Esophagus squamous epithelium (tissue), 5 donors: ENCODE measurements at places on chromosomes 7 and 10.

DNA sequence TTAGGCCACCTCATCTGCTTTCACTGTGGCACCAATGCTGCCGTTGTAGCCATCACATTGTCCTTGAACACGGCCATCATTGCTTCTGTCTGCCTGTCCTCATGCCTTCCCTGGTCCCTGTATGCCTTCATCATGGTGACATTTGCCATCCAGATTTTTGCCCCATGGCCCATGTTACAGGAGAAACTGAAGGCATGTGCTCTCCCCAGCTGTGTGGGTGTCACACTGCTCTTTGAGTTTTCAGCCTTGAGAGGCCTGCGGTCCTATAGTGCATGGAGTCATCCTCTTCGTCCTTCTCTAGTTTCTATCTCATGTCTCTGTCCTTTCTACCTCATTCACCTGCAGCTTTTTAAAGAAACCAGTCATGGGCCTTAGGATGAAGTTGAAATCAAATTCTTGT, 6.2 kb upstream of the SLC26A3 start:
- no peak for DNase-seq

GRCh38 chr7:37666026-37666799, 17.4 kb upstream of the GPR141 start:
- DNase-seq = no peak

DNA sequence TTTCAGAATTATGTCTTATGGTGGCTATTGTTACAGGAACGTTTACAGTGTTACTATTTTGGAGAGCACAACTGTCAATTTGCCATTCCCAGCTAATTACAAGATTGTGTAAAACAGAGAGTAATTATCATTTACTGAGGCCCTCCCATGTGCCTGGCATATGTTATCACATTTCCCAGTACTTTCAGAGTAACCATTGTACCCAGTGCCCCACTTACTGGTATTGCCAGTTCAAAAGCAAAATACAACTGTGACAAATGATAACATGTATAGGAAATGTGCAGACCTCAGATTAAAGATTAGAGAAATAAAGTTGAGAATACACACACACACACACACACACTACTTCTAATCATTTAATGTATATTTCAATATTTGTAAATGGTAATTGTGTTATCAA, 572.5 kb downstream of the POM121L12 start:
- no peak for DNase-seq

GRCh38 chr10:80890146-80890545, 352.4 kb downstream of the SH2D4B start:
- no peak for DNase-seq

- no peak for DNase-seq
Measured at GRCh38 chr7:41834805-41835694, 132.2 kb upstream of the INHBA start.

DNA sequence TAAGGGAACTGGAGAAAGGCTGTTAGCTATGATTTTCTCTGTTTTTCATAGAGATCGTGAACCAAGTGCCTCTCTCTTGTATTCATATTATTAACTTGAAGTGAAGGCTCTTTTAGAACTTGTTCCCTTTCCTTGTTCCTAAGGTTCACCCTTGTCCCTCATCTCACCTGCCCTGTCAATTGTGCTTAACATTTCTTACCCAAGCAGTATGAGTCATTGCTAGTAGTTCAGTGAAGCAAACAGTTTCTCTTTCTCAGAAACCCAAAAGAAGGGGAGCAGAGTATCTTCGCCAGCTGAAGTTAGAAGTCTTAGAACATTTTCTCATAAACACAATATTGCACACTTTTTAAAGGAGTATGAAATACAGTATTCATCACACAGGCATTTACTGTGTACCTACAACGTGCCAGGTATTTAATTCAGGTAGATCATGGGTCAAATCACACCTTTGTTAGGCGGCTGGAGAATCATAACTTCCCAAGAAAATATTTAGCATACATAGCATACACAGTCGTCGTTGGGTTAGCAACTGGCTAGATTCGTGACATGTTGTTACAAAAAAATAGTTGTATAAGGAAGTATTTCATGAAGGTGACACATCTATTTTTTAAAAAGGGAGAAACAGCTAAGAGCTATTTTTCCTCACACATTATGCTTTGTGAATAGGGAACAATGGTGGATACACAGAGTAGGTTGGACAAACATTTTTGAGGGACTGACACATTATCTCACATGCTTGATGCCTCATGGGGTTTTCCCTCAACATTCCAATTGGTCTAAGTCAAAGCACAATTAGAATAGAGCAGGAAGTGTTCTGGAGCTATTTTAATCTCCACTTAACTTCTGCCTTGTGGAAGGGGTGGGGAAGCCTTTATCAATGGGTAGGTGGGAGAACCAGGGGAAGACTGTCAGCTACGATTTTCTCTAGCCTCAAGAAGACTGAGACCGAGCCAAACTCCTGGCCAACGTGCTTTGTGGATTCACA, 13.2 kb downstream of the HDAC9 start:
- DNase-seq = no peak

DNA sequence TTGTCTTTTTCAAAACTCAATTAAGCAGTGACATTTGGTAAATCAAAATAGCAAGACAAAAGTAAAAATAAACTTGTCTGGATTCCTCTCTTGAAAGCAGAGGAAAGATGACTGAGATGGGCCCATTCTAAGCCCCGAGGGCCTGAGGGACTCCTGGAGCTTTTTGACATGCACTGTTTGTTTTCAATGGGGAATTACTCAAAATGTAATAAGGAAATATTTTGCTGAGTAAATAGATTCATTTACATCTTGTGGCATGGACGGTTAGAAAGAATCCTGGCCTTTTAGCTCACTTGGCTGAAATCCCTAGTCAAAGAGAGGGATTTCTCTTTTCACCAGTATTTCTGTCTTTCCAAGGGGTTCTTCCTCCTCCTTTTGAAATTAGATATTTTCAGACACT, 108.0 kb downstream of the MKX start:
- DNase-seq = no peak
